Kidney (tissue), 22 donors: ENCODE measurements at places on chromosomes 7 and 10. TPM values are rescaled to one million over a fixed set of nuclear protein-coding genes. Genes with fewer than 3 reads are reported as not detected.

DNA sequence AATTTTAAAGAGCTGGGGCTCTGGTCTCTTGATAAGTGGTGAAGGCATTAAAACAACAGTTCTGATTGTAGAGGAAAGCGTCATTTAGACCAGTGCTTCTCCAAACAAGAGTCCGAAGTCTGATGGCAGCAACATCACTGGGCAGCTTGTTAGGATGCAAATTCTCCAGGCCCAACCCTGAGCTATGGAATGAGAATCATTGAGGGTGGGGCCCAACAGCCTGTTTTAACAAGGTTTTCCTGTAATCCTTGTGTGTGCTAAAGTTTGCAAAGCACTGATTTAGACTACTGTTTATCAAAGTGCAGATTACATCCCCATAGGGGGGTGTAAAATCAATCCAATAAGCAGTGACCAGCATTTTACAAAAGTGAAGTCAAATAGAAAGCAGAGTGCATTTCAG, 2.6 kb upstream of the ZNRF2 start:
- DNase-seq = no peak
- no peaks in the 10 kb centered on the region for H3K27me3 ChIP-seq
- no peak overlapping the region for H3K4me3 ChIP-seq
- H3K36me3 ChIP-seq = no peaks in the 10 kb centered on the region
- no peak overlapping the region for H3K27ac ChIP-seq

GRCh38 chr7:148204639-148205304, 385.8 kb upstream of the C7orf33 start:
- H3K27me3 ChIP-seq = no peaks in the 10 kb centered on the region
- H3K4me1 ChIP-seq = no peaks in the 10 kb centered on the region
- DNase-seq = no peak
- no peaks in the 10 kb centered on the region for H3K36me3 ChIP-seq
- H3K27ac ChIP-seq = no peak overlapping the region
- H3K4me3 ChIP-seq = no peak overlapping the region

DNA sequence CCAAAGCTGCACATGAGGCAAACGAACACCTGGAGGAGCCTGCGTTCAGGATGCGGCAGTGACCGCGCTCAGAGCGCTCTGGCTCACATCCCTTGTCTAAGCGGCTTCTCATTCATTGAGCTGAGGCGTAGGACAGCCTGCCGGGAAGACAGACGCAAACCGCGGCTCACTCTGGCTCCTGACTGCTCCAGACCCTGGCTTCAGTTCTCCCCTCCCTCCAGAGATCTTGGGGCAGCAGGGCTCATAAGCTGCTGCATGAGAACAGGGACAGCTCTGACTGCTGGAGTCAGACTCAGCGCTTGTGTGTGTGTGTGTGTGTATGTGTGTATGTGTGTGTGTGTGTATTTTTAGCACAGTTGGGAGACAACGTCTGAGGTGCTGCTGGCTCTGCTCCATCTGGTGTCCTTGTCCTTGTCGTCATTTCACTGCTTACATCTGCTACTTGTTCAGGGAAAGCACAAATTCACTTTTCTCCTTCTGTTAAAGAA, 15.8 kb upstream of the LYZL2 start:
- no peak for DNase-seq
- H3K27me3 ChIP-seq = no peaks in the 10 kb centered on the region
- no peaks in the 10 kb centered on the region for H3K36me3 ChIP-seq

- DNase-seq = no peak
- no peak overlapping the region for H3K4me3 ChIP-seq
- no peaks in the 10 kb centered on the region for H3K27me3 ChIP-seq
Measured at GRCh38 chr7:8200316-8200715, 61.7 kb downstream of the ICA1 start.

GRCh38 chr7:108063520-108063933, 60.6 kb upstream of the LAMB1 start:
- H3K36me3 ChIP-seq = no peaks in the 10 kb centered on the region
- no peak overlapping the region for H3K27ac ChIP-seq
- no peaks in the 10 kb centered on the region for H3K4me1 ChIP-seq
- DNase-seq = no peak
- H3K27me3 ChIP-seq = no peaks in the 10 kb centered on the region
- H3K4me3 ChIP-seq = no peak overlapping the region

GRCh38 chr7:9507290-9507689, 1073.9 kb downstream of the NXPH1 start:
- H3K36me3 ChIP-seq = no peaks in the 10 kb centered on the region
- no peaks in the 10 kb centered on the region for H3K4me1 ChIP-seq
- no peak overlapping the region for H3K27ac ChIP-seq
- DNase-seq = no peak
- H3K4me3 ChIP-seq = no peak overlapping the region

DNA sequence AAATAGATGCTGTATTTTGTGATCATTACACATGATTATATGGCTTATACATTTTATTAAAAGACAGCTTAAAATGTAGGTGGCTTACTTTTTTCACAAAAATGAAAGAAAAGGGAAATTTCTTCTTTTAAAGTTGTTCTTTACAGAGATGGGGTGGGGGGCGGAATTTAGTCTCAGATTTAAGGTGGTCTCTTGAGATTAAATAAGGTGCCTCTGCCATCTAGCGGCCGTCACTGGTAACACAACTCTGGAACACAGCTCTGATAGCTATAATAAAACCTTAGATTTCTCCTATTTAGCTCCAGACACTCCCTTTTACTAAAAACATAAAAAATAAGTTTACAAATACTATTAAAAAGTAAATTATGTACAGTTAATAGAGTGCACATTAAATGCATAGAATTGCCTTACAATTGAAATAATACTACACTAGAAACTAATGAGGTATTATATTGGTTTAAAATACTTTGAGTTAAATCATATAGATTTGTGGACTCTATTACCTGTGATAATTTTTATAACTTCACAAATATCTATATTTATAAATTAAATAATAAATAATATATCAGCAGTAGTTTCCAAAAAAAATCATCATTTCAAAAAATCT, 210.9 kb downstream of the DGKB start:
- no peaks in the 10 kb centered on the region for H3K27me3 ChIP-seq
- peak; percentile 66 for DNase-seq
- H3K27ac ChIP-seq = no peak overlapping the region
- H3K4me1 ChIP-seq = no peaks in the 10 kb centered on the region
- H3K4me3 ChIP-seq = no peak overlapping the region
- no peaks in the 10 kb centered on the region for H3K36me3 ChIP-seq

- H3K27ac ChIP-seq = no peak overlapping the region
- no peaks in the 10 kb centered on the region for H3K27me3 ChIP-seq
- H3K36me3 ChIP-seq = no peaks in the 10 kb centered on the region
- H3K4me3 ChIP-seq = no peak overlapping the region
Measured at GRCh38 chr10:27947540-27947939, 51.3 kb downstream of the ODAD2 start.

DNA sequence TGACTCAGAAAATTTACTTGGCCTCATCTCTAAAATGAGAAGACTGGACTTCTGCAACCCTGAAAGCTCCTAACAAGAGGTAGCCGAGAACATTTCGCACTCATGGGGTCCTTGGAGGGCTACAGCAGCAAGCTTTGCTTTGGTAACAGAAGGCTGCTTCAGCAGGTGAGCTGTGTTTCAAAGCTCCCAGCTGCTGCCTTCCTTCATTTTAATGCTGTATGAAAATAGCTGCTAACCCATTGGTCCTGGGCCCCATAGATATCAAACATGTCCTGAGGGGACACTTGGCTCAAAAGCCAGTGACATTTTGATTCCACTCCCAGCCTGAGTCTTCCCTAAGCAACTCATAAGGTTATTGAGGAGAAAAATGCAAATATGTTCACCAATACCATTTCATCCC, 14.3 kb upstream of the MALSU1 start:
- H3K36me3 ChIP-seq = no peaks in the 10 kb centered on the region
- no peaks in the 10 kb centered on the region for H3K27me3 ChIP-seq
- no peak for DNase-seq
- H3K27ac ChIP-seq = no peak overlapping the region

DNA sequence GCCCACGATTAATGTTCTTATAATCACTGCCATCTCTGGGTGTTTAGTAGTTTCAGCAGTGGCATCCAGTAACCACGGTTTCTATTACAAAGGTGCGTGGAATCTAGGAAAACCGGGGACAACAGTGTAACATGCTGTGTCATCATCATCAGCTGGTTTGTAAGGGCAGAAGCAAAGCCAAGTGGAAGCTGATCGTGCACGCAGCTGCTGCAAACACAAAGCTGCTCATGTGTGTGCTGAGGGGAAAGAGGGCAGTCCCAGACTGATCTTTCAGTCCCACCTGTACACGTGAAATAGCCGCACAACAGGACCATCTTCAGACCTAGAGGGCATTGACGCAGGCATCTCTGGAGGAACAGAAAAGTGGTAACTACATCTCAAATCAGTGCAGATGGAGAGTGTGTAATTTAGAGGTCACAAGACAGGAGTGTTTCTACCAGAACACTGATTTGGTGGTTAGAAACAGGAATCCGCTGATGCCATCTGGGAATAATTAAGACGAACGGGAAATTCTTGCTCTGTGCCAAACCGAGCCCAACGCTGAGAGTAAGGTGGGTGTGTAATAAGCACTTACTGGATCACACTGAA, 13.4 kb downstream of the ANKRD16 start:
- no peak for DNase-seq
- H3K36me3 ChIP-seq = peaks cover 2% of the 10 kb centered on the region

- DNase-seq = no peak
- no peak overlapping the region for H3K27ac ChIP-seq
- H3K4me1 ChIP-seq = no peaks in the 10 kb centered on the region
- no peaks in the 10 kb centered on the region for H3K27me3 ChIP-seq
- no peaks in the 10 kb centered on the region for H3K36me3 ChIP-seq
Measured at GRCh38 chr10:125984346-125984745, 88.0 kb downstream of the FANK1 start.

DNA sequence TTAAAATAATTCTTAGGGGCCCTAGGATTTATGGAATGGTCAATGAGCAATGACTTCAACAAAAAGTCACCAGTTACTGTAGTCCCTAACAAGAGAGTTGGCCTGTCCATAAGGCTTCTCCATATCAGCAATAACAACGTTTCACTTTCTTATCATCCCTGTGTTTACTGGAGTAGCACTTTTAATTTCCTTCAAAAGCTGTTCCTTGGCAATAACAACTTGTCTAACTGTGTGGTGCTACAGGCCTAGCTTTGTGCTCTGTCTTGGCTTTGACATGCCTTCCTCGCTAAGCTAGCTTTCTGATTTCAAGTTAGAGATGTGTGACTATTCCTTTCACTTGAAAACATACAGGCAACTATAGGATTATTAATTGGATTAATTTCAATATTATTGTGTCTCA, 81.1 kb downstream of the JMJD1C start:
- no peaks in the 10 kb centered on the region for H3K27me3 ChIP-seq
- H3K4me3 ChIP-seq = no peak overlapping the region
- H3K4me1 ChIP-seq = peaks cover 2% of the 10 kb centered on the region

DNA sequence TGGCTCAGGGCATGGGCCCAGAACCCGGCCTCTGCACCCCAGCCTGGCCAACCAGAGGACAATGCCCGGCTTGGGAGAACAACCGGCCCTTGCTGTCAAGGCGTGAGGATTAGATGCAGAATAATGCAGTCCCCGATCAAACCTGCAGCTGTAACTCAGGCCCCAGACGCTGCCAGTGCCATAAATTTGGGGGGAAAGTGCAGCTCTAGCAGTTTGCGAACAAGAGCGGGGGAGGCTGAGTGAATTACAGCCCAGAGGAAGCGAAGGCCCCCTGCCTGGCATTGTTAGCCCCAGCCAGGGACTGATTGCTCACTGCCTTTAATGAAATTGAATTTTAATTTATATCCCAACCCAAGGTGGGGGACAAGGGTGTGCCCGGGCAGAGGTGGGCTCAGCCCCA, 38.0 kb upstream of the GNA12 start:
- no peak overlapping the region for H3K27ac ChIP-seq
- no peaks in the 10 kb centered on the region for H3K4me1 ChIP-seq
- no peak overlapping the region for H3K4me3 ChIP-seq
- DNase-seq = no peak
- no peaks in the 10 kb centered on the region for H3K36me3 ChIP-seq

The C10orf88 gene
- total RNA-seq = 7.6 TPM

The DOCK1 gene
- 81.7 TPM for total RNA-seq

The CH25H gene
- total RNA-seq = 3.2 TPM

The MYL10 gene
- total RNA-seq = not detected

The H2BK1 gene
- total RNA-seq = not detected
